ENCODE measurements at places on chromosomes 3 and 15.

DNA sequence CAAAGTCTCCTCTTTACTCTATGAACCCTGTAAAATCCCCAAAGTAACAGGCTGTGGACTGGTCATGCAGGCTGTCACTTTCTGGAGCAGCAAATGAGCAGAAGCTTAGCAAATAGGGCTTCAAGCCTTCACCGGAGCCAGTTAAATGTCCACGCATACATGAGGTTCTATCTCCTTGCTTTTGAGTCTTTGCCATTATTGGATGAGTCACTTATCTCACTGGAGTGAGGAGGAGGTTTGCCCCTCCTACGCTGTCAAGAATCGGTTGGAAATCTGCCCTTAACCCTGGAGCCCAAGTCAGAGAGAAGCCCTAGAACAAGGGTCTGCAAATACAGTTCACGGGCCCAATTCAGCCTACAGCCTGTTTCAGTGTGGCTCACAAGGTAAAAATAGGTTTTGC lies 126.1 kb upstream of the CTNNB1 start:
- no peak for DNase-seq

DNA sequence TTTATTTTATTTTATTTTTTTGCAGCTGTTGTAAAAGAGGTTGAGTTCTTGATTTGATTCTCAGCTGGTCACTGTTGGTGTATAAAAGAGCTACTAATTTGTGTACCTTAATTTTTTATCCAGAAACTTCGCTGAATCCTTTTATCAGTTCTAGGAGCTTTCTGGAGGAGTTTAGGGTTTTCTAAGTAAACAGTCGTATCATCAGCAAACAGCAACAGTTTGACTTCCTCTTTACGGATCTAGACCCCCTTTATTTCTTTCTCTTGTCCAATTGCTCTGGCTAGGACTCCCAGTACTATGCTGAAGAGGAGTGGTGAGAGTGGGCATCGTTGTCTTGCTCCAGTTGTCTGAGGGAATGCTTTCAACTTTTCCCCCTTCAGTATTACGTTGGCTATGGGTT lies 165.8 kb upstream of the KCNMB2 start:
- no peak for DNase-seq

GRCh38 chr3:156014489-156014888 lies 105.9 kb upstream of the KCNAB1 start:
- no peak for DNase-seq

- DNase-seq = no peak
Observed at GRCh38 chr15:66654361-66654738, 47.7 kb upstream of the SMAD6 start.

DNA sequence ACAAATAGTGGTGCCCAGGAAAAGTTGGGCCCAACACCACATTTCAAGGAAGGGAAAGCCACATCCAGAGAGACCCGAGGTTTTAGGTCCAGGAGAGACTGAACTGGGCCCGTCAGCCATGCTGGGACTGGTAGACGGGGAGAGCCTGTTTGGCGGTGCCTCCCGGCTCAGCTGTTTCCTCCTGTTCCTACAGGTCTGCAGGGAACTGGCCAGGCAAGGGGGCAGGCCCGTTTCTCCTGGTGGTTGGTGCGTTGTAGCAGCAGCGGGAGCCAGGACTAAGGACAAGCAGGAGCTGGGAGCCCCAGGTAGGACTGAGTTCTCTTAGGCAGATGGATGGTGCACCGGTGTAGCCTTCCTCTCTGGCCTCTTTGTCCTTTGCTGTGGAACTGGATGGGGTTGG lies 3.9 kb downstream of the PRKCD start:
- no peak for DNase-seq

GRCh38 chr3:11613319-11613718 lies 30.4 kb downstream of the VGLL4 start:
- DNase-seq = no peak

DNA sequence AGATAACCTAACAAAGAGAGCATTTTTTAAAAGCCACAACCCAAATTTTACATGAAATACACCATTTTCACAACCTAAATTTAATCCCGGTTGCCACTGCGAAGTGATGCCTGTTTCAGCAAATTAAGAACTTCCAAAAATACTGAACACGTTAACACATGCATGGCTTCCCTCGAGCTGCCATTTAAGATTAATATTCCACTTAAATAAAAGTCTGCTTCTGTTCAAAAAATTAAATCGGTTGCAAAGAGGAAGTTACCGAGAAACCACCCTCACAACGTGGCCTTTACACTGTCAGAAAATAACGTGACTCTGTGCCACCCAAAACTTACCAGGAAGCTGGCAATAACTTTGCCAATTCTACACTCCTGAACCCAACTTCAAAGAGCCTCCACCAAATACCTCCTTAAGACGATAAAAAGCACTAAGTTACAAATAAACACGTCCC lies 1.2 kb downstream of the TBL1XR1 start:
- no peak for DNase-seq

DNA sequence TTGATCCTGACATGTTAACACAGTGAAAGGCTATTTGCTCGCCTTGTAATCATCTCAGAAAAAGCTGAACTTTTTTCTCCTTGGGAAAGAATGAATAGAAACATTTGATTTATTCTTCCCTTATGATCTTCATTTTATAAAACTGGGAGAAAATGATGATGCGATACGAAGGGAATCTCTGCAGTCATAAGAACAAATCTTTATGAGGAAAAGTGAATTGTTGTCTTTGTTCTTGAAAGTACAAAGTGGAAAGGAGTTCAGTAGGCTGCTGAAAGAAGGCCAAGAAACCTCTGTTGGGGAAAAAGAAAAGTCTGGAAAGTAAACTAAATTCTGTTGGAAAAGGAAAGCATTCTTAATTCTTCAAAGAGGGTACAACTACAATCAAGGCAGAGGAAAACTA lies 248.8 kb downstream of the NSUN3 start:
- no peak for DNase-seq

- DNase-seq = no peak
Observed at GRCh38 chr3:6935970-6936369, 75.1 kb downstream of the GRM7 start.

- no peak for DNase-seq
Observed at GRCh38 chr3:129560911-129561594, 18.1 kb downstream of the H1-8 start.

GRCh38 chr3:197878427-197878826 lies 71.6 kb upstream of the RPL35A start:
- no peak for DNase-seq

- peak; percentile 6 for DNase-seq
Observed at GRCh38 chr3:88195951-88196434, 46.2 kb downstream of the C3orf38 start.

- DNase-seq = no peak
Observed at GRCh38 chr3:177447938-177448337, 250.7 kb upstream of the TBL1XR1 start.

DNA sequence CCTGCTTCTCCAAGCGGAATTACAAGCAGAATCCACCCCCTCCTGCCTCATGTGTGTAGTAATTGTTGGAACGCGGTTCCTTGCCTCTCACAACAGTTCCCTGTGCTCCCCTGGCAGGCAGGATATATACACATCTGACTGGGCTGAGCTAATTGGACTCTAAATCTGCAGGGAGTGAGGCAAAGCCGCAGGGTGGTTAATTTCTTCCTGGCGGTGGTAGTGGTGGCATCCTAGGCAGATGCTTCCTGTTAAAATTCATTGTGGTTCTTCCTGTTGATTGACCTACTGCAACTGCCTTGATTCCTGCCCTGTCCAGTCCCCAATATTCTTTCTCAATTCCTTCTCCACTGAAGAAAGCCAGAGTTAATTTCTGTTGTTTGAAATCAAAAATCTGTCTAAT lies 202.9 kb upstream of the PROK2 start:
- DNase-seq = no peak

DNA sequence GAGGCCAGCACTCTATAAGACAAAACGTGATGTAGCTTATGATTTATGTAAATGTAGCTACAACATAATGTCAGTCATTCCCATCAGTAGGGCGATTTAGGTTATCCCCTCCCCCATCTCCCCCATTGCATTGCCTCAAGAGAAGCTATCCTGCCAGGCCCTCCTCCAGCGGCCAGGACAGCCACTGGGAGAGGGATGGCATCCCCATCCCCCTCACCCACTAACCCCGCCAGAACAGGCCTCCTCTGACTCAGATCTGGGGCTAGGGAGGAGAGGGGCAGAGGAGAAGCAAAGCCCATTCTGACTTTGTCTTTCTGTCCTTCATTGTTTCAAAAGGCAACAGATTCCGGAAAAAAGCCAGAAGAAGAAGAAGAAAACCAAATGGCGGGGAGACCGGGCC lies 32.6 kb upstream of the ESYT3 start:
- no peak for DNase-seq

DNA sequence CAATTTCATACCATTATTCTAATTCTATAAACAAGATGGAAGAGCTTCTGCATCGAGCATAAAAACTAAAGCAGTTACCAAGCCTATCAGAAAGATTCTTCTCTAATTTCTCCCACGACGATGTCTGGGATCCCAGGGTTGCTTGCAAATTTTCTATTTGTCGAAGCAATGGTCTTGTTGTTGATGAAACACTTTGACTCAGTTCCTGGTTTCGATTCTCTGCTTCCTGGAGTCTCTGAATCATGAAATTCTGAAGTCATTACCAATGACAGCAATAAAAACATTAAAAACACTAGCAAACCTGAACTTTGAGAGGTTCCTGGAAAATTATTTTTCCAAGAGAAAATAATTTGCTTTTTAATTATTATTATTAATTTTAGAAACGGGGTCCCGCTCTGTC lies 18.7 kb downstream of the TMF1 start:
- no peak for DNase-seq

DNA sequence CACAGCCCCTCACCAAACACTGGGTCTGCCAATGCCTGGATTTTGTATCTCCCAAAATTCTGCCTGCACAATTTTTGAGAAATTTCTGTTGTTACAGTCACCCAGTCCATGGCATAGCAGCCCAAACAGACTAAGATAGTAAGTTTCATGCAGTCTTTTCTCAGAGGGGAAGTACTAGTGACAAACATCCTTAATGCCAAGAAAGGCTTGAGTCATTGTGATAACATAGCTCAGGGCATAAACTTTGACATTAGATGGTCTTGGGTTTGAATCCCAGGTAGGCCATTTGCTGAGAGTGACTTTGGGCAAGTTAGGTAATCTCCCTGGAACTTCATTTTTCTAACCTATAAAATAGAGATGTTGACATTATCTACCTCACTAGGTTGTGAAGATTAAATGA lies 36.1 kb upstream of the PFN2 start:
- no peak for DNase-seq

GRCh38 chr15:101025501-101025885 lies 106.3 kb downstream of the LRRK1 start:
- DNase-seq = no peak

GRCh38 chr15:82168296-82168695 lies 94.2 kb downstream of the EFL1 start:
- DNase-seq = no peak

GRCh38 chr3:64645243-64645642 lies 42.6 kb downstream of the ADAMTS9 start:
- no peak for DNase-seq

DNA sequence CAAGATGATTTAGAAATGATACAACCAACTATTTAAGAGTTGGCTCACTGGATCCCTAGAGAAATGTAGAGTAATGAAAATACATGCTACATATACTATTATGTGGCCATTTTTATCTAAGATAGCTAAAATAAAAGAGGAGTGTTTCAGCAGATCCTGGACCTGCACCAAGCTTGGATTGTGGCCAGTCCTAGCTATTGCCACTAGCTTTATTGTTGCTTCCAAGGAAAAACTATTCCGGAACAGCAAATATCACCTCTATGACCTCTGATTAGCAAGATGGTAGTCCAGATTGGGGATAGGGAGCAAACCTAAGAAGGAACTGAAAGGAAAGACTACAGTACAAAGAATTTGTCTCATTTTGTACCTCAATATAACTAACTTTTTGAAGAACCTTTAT lies 63.7 kb upstream of the NDN start:
- DNase-seq = no peak

DNA sequence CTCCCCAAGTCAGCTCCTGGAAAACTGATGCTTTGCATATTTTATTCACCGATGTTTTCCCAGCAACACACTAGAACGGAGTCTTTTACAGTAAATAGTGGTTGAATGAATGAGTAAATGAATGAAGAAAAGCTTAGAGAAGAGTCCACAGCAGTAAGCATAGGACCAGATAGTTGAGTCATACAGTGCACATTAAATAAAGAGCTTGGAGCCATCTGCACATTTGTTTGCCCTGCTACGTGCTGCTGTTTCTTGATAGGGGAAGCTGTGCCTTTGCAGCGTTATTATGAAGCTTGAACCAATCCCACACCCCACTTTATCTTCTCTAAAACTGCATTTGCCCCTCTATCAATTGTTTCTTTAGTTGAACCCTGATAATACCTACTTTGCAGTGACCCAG lies 1.2 kb downstream of the FAM98B start:
- DNase-seq = no peak

DNA sequence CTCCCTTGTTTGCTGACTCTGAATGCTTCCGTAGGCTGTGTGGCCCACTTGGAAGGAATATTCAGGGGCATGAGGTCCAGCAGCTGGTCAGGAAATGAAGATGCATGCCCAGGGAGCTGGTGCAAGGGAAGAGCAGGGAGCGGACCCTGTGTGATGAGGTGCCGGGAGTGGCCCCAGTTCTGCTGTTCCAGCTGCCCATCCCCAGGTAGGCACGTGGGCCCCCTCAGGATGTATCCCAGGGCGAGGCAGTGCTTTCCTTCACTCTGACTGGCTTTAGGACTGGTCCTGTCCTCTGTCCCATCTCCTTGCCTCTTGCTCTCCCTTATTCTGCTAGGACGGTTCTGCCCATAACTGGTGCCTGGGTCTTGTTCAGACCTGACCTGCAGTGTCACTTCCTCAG lies 1.1 kb upstream of the FAM3D start:
- no peak for DNase-seq

DNA sequence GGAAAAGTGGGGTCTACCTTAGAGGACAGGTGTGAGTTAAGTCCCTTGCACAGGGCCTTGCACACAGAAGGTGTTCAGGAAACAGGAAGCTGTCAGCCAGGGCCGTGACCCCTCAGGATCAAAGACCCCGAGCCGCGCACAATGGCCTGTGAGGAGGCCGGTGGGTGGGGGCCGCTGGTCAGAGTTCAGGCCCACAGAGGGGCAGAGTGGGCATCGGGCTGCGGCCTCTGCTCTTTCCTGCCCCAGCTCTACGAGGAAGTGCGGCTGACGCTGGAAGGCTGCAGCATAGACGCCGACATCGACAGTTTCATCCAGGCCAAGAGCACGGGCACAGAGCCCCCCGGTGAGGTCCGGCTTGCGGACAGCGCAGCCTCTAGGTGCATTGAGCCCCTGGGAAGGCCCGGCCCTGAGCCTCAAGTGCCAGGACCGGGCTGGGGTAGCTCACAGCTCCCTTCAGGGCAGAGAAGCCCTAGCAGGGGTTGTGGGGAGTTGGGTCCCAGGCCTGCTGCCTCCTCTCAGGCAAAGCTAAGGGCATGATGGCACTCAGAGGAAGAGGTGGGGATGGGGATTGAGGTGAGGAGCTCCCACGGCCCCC lies 37.2 kb downstream of the PSTPIP1 start:
- peak; percentile 1 for DNase-seq
